ENCODE measurements at places on chromosomes 16 and 17.

DNA sequence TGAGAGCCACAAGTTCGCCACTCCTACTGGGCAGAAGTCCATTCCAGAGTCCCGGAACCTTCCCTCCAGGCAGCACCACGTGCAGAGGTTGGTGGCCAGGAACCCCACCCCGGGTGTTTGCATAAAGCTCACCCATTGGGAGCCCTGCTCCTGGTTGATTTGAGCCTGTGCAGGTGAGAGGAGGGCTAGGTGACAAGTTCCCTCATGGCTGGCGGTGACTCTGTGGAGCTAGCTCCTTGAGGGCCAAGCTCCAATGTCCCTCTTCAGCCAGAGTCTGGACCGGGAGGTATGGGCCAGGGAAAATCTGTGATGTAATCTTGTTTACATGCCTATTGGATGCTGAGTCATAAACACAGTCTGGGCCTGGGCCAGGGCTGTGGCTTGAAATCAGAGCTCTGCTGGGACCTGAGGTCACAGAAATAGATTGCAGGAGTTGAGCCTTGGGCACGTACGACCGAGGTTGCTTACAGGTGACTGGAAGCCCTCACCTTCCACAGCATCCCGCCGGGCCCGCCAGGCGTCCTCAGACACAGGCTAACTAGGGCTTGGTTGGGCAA, 118.9 kb downstream of the AATF start:
- DNase-seq, result no peak

GRCh38 chr17:43814714-43815113, 18.2 kb downstream of the MPP3 start:
- no peak for DNase-seq

- DNase-seq, result no peak
Measured at GRCh38 chr17:80447790-80448189, 28.6 kb downstream of the NPTX1 start.

DNA sequence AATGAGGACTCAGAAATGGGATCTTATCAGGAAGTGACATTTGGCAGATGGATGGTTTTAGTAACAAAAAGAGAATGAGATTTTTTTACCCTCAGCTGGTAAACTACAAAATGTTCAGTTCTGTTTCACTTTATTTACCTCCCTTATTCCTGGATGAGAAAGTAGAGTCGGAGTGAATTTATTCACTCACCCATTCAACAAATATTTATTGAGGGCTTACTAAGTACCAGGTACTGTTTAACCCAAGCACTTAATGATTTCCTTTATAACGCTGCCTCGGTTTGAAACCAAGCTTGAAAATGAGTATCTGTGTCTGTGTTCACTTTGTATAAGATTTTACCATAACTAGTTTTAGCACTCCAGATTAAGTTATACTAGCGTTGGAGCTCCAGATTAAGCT, 38.1 kb downstream of the CDRT15 start:
- no peak for DNase-seq

DNA sequence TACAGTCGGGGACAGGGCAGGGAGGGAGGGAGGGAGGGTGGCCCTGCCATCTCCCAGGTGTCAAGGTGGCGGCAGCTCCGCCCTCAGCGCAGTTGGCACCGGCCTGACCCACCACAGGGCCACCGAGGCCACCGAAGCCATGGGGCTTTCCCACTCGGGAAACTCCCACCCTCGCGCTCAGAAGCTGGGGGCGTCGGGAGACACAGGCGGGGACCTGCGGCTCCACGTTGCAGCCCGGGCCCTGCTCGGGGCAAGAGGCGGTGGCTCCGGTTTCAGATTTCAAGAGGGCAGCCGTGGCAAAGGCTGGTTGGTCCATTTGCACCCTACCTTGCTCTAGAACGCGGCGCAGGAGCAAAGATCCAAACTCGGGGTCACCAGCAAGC, 544 bp downstream of the CYB561 start:
- DNase-seq, result no peak

DNA sequence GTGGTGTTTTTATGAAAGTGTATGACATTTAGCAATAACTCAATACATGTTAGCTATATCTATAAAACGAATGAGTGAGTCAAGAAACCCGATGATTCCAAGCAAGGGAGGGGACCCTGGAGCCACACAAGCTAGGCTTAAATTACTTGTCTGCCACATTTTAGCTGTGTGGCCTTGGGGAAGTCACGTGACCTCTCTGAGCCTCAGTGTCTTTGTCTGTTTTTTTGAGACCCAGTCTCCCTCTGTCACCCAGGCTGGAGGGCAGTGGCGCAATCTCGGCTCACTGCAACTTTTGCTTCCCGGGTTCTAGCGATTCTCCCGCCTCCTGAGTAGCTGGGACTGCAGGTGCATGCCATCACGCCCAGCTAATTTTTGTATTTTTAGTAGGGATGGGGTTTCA, 20.1 kb upstream of the GCSH start:
- DNase-seq, result no peak

DNA sequence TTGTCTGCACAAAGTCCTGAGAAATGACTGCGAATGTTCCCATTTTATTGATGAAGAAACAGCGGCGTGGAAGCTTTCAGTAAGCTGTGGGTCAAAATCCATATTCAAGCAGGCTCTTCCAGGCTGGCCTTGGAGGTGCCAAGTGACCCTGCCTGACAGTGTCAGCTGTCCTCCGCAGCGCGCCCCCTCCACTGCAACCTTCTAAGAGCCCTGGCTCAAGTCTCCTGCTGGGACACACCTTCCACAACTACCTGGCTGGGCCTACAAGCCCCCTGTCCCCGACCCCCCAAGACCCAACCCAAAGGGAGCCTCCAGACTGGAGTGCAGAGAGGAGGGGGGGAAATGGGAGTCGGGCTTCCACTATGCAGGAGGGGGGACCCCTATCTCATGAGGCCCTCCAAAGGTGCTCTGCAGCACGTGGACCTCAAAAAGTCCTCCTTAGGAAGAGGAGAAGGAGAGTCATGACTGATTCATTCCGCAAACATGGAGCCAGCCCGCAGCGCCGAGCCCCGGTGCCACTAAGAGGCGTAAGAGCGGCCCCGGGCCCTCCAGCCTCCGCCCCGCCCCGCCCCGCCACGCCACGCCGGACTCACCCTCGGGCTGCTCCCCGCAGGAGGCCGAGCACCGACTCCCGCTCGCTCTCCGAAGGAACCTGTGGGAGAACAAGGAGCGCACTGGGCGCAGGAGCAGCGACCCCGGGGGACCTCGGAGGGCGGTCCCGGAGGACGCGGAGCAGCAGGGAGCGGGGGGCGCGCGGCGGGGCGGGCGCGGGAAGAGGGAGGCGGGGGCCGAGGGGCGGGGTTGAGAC, 574 bp downstream of the MPP3 start:
- no peak for DNase-seq

DNA sequence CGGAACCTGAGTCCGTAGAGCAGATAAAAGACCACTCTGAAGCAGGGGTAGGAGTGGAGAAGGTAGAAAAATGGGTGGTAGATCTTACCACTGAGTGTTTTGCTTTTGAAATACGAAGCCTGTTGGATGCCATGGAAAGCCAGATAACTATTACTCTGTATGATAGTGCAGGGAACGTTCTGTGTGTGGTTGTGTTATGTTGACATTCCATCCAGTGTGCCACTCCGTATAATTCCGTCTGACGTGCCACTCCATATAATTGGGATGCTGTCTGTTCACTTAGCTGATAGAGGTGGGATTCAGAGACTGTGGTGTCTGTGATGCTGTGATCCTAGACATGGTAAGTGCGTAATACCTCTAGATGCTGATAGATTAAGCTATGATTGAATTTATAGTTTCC, 263.2 kb upstream of the CACNG5 start:
- no peak for DNase-seq

DNA sequence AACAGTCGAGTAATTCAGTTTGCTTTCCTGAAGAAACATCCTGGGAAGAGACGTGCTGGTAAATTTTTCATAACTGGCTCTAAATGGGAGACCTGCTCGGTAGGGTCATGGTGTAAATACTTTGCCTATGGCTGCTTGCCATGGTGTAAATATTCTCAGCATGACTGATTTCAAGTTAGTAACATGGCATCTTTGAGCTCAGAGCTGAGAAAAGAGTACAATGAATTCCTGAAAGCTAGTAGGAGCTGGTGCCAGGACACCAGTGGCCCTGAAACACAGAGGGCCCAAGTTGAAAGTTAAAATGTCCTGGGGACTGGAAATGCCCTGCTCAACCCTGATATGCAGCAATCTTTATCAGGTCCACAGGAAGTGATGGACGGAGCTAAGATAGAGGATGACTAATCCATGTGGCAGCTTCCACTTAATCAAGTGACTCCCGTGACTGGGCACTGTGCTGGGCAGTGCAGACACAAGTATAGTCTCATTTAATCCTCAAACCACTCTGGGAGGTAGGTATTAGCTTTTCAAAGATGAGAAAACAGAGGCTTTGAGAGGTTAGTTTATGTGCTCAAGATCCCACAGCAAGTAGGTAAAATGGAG, 130.1 kb upstream of the ADAMTS18 start:
- DNase-seq, result no peak

DNA sequence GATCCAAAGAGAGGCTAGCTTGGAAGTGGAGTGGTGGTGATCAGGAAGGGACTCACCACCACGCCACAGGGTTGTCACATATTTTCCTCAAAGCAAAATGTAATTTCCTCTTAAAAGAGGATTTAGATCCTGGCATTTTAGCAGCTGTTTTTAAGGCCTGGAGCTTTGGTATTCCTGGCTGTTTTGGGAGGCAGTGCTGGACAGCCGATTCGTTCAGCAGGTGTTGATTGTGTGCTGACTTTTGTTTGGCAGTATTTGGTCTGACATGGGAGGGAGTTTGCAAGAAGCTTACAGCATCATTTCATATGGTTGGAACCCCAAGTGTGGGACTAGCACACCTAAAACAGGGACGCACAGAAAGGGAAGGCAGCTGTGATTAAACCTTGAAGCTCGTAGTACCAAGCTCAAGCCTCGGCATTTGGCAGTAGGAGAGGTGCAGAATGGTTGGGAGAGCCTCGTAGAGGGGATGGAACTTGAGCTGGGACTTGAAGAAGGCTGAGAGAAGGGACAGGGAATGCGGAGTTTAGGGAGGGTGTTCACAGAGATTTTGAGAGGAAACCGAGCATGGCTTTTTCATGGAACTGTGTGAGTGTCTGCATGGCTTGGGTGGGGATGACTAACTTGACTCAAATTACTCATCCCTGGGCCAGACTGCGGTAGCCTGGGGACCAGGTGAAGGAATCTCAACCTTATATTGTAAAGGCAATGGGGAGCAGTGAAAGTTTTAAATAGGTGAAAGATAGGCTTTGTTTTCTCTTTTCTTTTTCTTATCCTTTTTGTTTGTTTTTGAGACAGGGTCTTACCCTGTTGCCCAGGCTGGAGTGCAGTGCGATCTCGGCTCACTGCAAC, 52.3 kb downstream of the RPTOR start:
- peak; percentile 50 for DNase-seq

DNA sequence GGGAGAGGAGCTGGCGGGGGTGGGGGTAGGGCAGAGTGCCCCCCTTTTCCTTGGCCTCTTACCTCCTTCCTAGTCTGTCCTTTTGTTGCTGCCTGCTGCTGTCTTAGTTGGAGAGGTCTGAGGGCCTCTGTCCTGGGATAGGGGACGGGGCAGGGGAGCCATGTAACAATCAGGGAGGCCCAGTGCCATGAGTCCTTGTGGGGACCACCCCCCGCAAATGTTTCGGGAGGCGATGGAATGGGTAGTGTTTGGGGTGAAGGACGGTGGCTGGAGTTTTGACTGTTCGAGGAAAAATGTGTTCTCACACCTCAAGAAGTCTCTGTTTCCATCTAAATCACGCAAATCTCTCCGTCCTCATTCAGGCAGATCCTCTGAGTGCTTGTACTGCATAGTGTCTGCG, 99.0 kb downstream of the OR1D5 start:
- DNase-seq, result no peak

DNA sequence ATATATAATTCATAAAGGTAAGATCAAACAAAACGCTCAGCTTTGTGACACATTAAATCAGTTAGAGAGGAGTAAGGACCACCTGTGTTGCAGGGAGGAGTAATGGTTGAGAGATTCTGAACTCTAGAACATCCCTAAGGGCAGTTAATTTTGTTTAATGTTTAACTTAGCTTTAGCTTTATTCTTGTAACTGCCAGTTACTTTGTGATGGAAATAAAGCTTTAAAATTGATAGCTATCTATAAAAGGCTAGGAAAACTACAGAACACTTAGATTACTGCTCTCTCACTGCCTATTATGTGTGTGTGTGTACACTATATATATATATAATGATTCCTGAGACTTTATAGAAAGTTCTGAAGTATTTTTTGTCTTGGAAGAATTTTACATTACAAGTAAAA, 37.8 kb downstream of the PTRH2 start:
- no peak for DNase-seq

GRCh38 chr16:75703306-75703705, 2.0 kb upstream of the DUXB start:
- DNase-seq, result no peak

DNA sequence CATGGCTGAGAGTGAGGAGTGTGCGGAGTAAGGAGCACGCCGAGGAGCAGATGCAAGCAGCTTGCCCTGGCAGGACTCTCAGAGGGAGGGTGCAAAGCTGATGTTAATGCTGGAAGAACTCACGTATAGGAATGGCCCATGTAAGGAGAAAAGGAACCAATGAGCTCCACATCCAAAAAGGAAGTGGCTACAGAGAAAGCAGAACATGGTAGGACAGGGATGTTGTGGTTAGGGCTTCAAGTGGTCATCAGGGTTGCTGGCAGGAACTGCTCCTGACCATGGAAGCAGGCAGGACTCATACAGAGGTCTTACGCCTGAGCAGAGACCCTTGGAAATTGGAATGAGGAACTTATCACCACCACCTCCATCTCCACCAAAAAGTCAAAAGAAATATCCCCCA, 5.2 kb downstream of the MYO1D start:
- no peak for DNase-seq

DNA sequence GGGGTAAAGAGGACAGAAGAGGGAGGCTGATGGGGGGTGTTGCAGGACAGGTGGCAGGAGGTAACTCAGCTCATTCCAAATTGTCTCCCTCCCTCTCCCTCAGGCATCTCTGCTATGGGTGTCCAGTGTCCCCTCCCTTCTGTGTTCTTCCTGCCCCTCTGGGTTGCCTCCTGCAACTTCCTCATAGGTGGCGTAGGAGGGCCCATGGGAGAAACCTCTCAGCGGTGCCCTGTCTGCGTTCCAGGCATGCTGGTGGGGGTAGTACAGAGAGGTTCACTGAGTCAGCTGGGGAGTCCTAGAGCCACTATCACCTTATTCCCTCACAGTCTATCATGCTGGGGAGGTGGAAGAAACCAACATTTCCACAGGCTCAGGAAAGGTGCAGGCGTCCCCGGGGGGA, 14.7 kb upstream of the ODF4 start:
- DNase-seq, result no peak

- no peak for DNase-seq
Measured at GRCh38 chr17:42853968-42854790, 3.2 kb downstream of the AOC3 start.

DNA sequence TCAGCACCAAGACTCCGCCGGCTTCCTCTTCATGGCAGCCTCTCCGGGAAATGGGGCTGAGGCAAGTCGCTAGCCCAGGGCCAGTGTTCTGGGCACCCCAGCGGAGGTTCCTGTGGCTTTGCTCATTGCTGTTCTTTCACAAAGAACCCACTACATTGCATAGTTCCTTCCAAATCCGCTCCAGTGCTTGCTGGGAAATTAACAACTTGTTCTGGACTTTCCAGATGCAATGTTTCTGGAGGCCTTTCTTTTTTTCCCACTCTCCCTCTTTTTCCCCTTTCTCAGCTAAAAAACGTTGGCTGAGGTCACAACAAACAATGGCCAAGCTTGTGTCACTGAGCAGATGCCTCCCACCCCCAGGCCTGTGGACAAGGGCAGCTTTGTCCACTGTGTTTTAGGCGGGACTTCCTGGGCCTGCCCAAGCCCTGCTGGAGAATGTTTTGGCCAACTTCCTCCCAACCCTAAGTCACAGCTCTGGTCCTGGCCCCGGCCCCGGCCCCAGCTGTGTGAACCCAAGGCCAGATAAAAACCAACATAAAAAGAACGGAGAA, 131.5 kb upstream of the RCVRN start:
- no peak for DNase-seq

All from activated CD4-positive, alpha-beta T cell treated with anti-CD3 and anti-CD28 coated beads, Interleukin-2, Interleukin-4, amounts not matched to agents 100 ng/mL and 50 ng/mL, durations not matched to agents 16 hours and 8 hours (primary cell).